Thoracic aorta (tissue), 2 donors: ENCODE measurements at places on chromosomes 4 and X.
A peak's percentile ranks its signal among the peaks of the same experiment; 100 is the strongest.

- DNase-seq: no peak
Measured at GRCh38 chrX:16839852-16840460, 30.2 kb downstream of the RBBP7 start.

DNA sequence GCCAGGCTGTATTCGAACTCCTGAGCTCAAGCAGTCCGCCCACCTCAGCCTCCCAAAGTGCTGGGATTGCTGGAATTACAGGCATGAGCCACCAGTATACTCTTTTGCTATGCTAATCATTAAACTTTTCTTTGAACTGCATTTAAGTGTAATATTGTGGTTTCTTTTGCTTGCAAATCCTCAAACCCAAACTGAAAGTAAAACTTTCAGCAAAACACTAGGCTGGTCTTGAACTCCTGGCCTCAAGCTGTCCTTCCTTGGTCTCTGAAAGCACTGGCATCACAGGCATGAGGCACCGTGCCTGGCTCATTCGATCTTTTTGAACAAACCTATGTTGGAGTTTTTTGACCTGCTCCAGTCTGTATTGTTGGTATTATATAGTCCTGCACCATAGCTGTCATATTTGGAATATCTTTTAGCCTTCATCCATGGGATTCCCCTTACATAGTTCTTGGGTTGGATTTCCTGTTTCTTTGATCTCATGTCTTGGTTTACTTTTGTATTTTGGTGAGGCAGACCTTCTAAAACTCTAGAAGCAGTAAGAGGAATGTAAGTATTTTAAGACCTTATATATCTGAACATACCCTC is 34.1 kb downstream of the MOB1B start:
- no peak for DNase-seq

GRCh38 chr4:155766622-155767021 is 7.8 kb downstream of the GUCY1B1 start:
- DNase-seq: no peak

- DNase-seq: peak; percentile 31
Measured at GRCh38 chr4:3402491-3403347, 39.0 kb upstream of the HGFAC start.

DNA sequence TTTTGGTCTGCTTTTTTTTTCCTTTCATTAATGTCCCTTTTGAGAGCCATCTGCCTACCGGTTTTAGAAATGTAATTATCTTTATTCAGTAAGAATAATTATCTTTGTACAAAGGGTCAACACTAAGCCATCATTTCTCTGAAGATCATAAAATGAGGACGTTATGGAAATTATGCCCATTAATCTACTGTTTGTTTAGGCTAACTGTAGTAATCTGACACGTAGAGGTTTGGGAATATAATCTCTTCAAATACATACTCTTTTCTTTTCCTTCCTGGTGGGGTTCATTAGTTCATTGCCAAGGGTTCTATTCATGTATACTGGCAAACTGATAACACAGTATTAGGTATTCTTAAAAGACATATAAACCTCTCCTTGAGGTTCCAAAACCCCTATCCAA is 3.8 kb upstream of the HSD17B13 start:
- DNase-seq: no peak
